Left ventricle myocardium inferior (tissue), 1 donor: ENCODE measurements at places on chromosomes 11 and 22. TPM values are rescaled to one million over a fixed set of nuclear protein-coding genes. Genes with fewer than 3 reads are reported as not detected.

DNA sequence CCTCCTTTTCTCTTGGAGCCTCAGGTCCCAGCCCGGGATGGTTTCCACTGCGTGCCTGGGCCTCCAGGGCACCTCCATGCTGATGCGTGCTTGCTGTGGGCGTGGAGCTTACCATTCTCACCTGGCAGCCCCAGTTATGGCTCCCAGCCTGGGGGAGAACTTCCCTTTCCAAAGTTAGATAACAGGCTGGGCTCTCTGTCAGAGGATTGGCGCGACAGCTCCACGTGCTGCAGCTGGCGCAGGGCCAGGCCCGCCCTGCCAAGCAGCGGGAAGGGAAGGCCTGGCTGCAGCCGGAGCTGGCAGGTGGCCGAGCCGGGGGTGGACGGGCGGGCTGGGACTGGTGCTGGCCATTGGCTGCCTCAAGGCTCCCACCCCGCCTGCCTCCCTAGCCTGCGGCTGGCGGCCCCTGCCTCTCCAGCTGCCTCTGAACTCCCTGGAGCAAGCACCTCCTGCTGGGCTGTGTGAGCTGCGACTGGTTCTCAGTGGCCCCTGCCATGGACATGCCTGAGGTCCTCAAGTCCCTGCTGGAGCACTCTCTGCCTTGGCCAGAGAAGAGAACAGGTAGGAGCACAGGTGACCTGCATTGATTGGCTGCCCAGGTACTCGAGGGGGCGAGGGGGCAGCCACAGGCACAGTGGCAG is 14.6 kb upstream of the TEF start:
- no peaks in the 10 kb centered on the region for H3K27me3 ChIP-seq
- DNase-seq, result peak; percentile 98
- peaks cover 38% of the 10 kb centered on the region for H3K4me1 ChIP-seq
- peak overlapping the region; percentile 85 for H3K27ac ChIP-seq
- H3K4me3 ChIP-seq, result peak overlapping the region; percentile 69

- H3K4me3 ChIP-seq, result no peak overlapping the region
- no peaks in the 10 kb centered on the region for H3K36me3 ChIP-seq
- peaks cover 4% of the 10 kb centered on the region for H3K27me3 ChIP-seq
Measured at GRCh38 chr11:117933930-117934329, 4.7 kb upstream of the TMPRSS13 start.

DNA sequence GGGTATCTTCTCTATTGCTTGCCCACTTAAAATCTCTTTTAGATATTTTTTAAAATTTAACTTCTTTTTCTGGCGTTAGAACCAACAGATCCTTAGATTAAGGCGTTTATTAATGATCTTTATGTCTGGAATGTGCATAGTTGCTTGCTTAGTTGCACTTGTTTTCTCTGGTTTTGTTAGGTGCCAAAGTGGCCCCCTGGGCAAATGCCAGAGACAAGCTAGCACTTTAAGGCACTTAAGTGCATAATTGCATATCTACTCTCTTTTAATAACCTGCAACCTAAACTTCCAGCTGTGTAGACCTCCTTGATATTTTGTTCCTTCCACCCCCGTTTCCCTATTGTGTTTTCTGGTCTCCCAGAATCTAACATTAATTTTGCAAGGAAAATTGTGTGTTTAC is 3.3 kb downstream of the RBM4 start:
- no peaks in the 10 kb centered on the region for H3K27me3 ChIP-seq
- H3K27ac ChIP-seq, result peak overlapping the region; percentile 46
- H3K36me3 ChIP-seq, result peaks cover 66% of the 10 kb centered on the region
- DNase-seq, result no peak
- H3K4me1 ChIP-seq, result peaks cover 97% of the 10 kb centered on the region

The IL10RA gene
- total RNA-seq, result 5.0 TPM

The HOATZ gene
- total RNA-seq, result not detected

The API5 gene
- 38.8 TPM for total RNA-seq

- no peaks in the 10 kb centered on the region for H3K36me3 ChIP-seq
- H3K27ac ChIP-seq, result no peak overlapping the region
- no peaks in the 10 kb centered on the region for H3K27me3 ChIP-seq
- H3K4me3 ChIP-seq, result no peak overlapping the region
- no peak for DNase-seq
- no peaks in the 10 kb centered on the region for H3K4me1 ChIP-seq
Measured at GRCh38 chr11:58285483-58286040, 17.5 kb upstream of the OR10W1 start.

GRCh38 chr22:38155703-38156102 is 25.9 kb downstream of the PLA2G6 start:
- no peak overlapping the region for H3K27ac ChIP-seq
- no peak for DNase-seq
- no peak overlapping the region for H3K4me3 ChIP-seq
- H3K36me3 ChIP-seq, result no peaks in the 10 kb centered on the region
- no peaks in the 10 kb centered on the region for H3K27me3 ChIP-seq

- H3K36me3 ChIP-seq, result no peaks in the 10 kb centered on the region
- no peak overlapping the region for H3K4me3 ChIP-seq
- peaks cover 31% of the 10 kb centered on the region for H3K4me1 ChIP-seq
- peak overlapping the region; percentile 71 for H3K27ac ChIP-seq
Measured at GRCh38 chr11:19368726-19369375, 128.1 kb upstream of the E2F8 start.

The GRM5 gene
- total RNA-seq, result not detected

DNA sequence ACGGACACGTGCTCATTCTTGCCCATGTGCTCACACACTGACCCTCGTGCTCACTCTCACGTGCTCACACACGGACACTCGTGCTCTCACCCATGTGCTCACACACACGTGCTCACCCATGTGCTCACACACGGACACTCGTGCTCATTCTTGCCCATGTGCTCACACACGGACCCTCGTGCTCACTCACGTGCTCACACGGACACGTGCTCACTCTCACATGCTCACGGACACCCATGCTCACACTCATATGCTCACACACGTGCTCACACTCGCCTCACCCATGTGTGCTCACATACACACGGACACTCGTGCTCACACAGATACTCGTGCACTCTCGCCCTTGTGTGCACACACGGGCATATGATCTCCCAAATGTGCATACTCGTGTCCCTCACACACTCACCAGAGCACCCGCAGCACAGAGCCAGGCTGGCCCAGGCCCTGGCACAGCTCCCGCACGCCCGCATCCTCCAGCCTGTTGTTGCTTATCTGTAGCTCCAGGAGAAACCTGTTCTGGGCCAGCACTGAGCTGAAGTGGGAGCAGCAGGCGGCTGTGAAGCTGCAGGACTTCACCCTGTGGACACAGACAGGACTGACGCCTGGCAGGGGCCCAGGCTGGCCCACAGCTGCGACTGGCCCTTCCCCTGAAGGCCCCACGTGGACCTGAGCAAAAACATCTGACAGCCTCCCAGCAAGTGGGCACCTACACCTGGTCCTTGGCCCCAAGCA is 9.3 kb downstream of the RNH1 start:
- DNase-seq, result peak; percentile 62
- peaks cover 73% of the 10 kb centered on the region for H3K4me1 ChIP-seq
- H3K36me3 ChIP-seq, result peaks cover 86% of the 10 kb centered on the region
- peak overlapping the region; percentile 99 for H3K27ac ChIP-seq
- H3K27me3 ChIP-seq, result no peaks in the 10 kb centered on the region

DNA sequence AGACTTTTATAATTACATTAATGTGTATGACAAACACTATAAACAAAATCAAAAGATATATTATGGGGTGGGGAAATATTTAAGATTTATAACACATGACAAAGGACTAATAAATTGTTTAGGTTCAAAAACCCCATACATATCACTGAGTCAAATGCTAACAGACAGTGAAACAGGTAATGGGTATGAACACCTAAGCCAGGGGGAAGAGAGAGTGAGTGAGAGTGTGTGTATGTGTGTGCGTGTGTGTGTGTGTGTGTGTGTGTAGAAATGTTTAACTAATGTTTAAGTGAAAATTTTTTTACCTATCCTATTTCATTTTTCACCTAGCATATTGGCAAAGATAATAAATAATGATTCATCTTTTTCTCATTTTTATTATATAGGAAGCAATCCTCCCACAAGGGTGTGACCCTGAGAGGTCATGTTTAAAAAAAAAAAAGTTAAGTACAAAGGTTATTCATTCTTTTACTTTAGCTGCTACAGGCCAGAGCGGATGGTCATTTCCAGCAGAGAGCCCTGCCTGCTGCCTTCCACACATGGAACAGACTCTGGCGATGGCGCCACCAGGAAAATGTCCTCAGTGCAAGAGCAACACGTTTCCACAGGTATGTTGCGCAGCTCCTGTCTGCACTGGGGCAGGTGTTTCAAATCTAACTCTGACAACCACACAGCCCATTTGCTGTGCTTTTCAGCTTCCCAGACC is 72.9 kb downstream of the PISD start:
- H3K27ac ChIP-seq, result no peak overlapping the region
- no peaks in the 10 kb centered on the region for H3K27me3 ChIP-seq
- H3K4me3 ChIP-seq, result no peak overlapping the region
- peaks cover 5% of the 10 kb centered on the region for H3K4me1 ChIP-seq
- DNase-seq, result no peak

The KCNK4 gene
- not detected for total RNA-seq

GRCh38 chr22:46842606-46843005 is 80.2 kb downstream of the TBC1D22A start:
- no peaks in the 10 kb centered on the region for H3K36me3 ChIP-seq
- H3K4me3 ChIP-seq, result no peak overlapping the region
- H3K27me3 ChIP-seq, result no peaks in the 10 kb centered on the region
- no peak overlapping the region for H3K27ac ChIP-seq

- no peak overlapping the region for H3K27ac ChIP-seq
- no peak for DNase-seq
- no peak overlapping the region for H3K4me3 ChIP-seq
- H3K4me1 ChIP-seq, result peaks cover 17% of the 10 kb centered on the region
- H3K36me3 ChIP-seq, result no peaks in the 10 kb centered on the region
Measured at GRCh38 chr22:42788021-42788420, 67.4 kb upstream of the A4GALT start.

- peak overlapping the region; percentile 89 for H3K4me3 ChIP-seq
- H3K4me1 ChIP-seq, result peaks cover 67% of the 10 kb centered on the region
- H3K27ac ChIP-seq, result peak overlapping the region; percentile 91
- H3K36me3 ChIP-seq, result peaks cover 3% of the 10 kb centered on the region
- no peak for DNase-seq
- H3K27me3 ChIP-seq, result no peaks in the 10 kb centered on the region
Measured at GRCh38 chr11:78187366-78188285, 800 bp downstream of the KCTD21 start.

DNA sequence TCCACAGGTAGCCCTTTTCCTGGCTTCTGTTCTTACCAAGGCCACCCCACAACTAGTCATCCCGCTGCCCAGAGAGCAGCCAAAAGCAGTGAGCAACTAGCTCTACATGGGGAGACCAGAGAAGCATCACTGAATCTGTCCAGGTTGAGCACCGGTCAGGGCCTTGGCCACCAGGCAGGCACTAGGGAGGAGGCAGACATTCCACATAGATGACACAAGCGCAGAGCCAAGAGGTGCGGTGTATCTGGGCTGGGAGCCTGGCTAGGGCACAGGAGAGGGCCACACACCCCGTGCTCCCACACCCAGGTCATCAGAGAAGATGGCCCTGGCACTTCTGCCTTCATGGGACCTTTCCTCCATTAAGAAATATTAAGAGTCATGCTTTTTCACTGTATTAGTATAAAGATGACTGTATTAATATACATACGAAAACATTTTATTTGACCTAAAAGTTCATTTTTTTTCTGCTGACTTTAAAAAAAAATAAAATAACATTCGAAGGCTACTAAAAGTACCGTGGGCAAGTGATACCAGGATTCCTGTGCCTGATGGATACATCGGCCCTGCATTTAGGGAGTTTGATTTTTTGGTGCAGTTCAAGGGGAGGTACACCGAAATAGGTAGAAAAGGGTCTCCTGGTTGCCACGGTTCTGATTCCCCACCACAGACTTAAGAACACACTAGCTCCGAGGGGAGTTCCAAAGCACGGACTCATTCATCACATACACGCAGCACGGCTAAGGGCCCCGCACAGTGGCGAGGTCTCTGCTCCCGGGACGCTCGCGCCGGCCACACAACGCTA is 1.2 kb downstream of the DGCR2 start:
- H3K4me1 ChIP-seq, result peaks cover 68% of the 10 kb centered on the region
- H3K36me3 ChIP-seq, result no peaks in the 10 kb centered on the region
- no peaks in the 10 kb centered on the region for H3K27me3 ChIP-seq
- DNase-seq, result no peak
- peak overlapping the region; percentile 97 for H3K27ac ChIP-seq
- H3K4me3 ChIP-seq, result peak overlapping the region; percentile 93

DNA sequence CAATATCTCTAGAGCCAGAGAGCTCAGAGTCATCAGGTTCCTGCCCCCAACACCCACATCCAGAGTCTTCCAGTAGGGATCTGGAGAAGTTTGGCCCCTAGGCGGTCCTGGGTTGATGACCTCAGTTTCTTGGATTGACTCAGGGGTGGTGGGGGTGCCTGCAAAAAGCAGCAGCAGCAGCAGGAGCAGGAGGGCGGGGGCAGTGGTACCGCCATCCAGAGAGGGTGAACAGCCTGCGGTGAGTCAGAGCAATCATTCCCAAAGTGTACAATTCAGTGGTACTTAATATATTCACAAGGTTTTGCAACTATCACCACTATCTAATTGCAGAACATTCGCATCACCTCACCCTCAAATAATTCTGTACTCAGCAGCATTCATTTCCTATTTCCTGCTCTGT is 9.9 kb upstream of the SEC14L3 start:
- DNase-seq, result no peak
- no peaks in the 10 kb centered on the region for H3K4me1 ChIP-seq
- no peak overlapping the region for H3K4me3 ChIP-seq
- peaks cover 25% of the 10 kb centered on the region for H3K27me3 ChIP-seq
- no peak overlapping the region for H3K27ac ChIP-seq

The SLC22A6 gene
- total RNA-seq, result not detected

The PTPMT1 gene
- 23.6 TPM for total RNA-seq

GRCh38 chr22:50318698-50319411 is 8.0 kb downstream of the DENND6B start:
- H3K27ac ChIP-seq, result no peak overlapping the region
- no peak overlapping the region for H3K4me3 ChIP-seq
- H3K4me1 ChIP-seq, result peaks cover 12% of the 10 kb centered on the region
- no peaks in the 10 kb centered on the region for H3K27me3 ChIP-seq

The ART5 gene
- 1.4 TPM for total RNA-seq

DNA sequence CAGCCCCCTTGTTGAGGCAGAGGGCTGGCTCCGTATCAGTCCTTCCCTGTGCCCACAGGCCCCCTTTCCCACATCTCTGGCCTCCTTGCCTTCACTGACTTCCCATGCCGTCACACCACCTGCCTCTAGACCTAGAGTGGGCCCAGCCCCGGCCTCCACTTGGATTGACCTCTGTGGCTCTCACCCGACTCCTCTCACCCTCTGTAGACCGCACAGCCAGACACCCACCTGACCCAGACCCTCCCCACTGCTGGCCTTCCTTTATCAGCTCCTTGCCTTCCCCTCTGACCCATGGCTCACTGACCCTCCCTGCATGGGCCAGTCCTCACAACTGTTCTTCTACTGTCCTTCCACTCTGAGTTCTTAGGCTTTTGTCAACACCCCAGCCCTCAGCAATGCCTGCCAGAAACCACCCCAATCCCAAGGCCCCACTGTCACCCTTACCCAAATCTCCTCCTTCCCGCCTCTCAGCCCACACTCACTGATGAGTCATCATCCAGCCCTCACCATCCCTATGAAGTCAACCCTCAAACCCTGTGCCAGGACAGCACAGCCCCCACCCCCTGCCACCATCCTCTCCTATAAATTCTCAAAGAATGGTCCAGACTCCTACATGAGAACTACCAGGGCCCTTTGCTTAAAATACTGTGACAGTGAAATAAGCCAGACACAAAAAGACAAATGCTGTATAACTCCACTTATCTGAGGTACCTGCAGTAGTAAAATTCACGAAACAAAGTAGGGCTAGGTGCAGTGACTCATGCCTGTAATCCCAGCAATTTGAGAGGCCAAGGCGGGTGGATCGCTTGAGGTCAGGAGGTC is 53.4 kb downstream of the SCGB1A1 start:
- H3K27me3 ChIP-seq, result no peaks in the 10 kb centered on the region
- no peak overlapping the region for H3K27ac ChIP-seq
- H3K4me3 ChIP-seq, result no peak overlapping the region
- no peaks in the 10 kb centered on the region for H3K36me3 ChIP-seq
- DNase-seq, result no peak
